ENCODE measurements at places on chromosomes 11 and 22.

GRCh38 chr11:57255618-57256017, 18.6 kb upstream of the APLNR start:
- no peak for DNase-seq

DNA sequence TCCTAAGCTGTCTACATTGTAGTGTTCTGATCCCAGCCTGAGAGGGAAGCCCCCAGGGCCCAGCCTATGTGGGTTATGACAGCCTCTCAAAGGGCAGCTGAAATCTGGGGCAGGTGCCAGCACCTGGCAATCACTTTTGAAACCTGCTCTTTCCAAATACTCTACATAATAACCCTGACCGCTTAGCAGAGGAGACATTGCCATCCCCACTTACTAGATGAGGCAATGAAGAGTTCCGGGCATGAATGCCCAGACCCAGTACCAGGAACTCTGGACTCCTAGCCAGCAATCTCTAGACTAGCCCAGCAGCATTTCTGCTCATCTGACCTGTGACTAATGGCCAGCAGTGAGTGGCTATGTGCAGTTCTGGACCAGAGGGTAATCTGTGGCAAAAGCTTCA, 412.4 kb upstream of the CADM1 start:
- no peak for DNase-seq

- no peak for DNase-seq
Measured at GRCh38 chr22:25451480-25452114, 112.9 kb upstream of the GRK3 start.

DNA sequence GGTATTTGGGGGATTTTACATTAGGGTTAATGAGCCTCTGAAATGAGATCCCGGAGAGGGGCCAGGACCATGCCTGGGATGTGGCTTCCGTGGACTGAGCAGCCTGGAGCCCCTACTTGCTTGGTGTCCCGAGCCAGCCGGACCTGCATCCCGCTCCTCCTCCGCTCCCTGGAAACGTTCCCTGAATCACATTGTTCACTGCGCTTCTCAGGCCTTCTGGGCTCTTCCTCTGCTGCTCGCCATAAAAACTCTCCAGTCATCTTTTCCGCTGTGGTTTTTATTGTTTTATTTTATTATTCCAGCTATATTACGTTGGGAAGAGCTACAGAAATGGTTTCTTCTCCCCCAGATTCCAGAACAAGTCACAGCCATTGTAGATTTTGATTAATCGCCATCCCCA, 13.3 kb upstream of the KCNQ1OT1 start:
- no peak for DNase-seq

DNA sequence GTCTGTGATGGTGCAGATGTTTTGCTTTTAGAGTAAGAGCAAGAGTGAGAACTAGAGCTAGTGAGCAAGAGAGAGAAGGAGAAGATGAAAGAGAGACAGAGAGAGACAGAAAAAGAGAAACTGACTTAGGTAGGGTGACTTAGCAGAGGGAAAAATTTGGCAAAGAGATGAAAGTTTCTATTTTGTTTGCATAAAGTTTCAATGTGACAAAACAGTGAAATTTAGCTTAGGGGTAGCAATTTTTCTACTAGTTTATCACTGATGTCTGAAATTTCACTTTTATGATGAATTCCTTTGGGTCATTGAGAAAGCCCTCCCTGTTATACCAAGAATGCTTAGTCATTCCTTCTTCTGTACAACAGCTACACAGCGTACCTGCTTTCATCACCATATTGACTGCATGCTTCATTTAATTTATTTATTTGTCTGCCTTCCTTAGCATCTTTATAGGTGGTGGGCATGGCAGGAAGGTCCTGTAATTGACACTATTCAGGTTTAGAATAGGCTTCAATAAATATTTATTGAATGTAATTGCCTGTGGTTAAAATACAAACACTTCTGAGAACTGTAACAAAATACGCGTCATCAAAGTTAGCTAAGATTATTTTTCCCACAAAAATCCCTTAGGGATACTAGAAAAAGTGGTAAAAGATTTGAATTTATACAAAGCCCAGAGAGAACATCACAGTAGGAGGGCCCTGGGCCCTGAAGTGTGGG, 19.9 kb upstream of the CTSC start:
- no peak for DNase-seq

- DNase-seq = no peak
Measured at GRCh38 chr11:44574610-44575287, 9.3 kb downstream of the CD82 start.

DNA sequence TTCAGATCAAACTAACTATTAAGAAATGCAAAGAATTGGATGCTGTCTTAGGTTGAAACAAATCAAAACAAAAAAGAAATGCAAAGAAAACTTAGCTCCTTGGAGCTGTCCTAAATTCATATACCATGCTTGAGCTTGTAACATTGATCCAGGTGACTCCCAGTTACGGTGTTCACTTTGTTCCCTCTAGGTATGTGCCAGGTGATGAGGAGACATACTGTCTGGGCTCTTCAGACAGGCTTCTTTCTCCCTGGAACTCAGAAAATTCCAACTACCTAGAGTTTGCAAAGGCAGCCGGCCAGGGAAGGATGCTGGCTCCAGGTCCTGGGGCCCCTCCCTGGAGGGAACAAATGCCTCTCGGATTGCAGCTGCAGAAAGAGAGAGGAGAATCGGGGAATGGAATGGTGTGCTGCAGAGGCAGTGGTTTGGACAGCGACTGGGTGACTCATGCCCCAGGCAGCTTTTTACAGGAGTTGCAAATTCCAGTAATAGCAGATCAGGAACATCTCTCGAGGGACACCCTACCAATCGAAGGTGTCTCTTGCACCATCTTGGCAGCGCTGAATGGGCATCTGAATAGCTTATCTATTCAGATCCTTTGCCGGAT, 12.3 kb upstream of the ASPHD2 start:
- no peak for DNase-seq

GRCh38 chr11:121153472-121153871, 52.4 kb downstream of the TECTA start:
- DNase-seq = no peak

DNA sequence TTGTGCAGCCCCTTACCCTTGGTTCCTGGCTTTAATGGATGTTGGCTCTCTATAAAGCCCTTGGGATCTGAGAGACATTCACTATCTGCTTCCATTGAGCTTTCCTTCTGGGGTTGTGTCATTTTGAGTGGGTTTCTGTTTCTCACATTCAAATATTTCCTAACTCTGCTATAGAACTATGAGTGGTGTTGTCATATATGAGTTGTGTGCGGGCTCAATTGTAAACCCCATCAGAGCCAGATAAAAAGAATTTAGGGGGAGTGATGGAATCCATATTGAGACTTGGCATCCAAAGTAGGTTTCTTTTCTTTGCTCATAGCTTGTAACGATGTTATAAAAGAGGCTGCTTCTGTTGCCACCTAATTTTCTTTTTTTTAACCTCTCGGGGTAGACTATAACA, 41.8 kb upstream of the SPON1 start:
- no peak for DNase-seq

DNA sequence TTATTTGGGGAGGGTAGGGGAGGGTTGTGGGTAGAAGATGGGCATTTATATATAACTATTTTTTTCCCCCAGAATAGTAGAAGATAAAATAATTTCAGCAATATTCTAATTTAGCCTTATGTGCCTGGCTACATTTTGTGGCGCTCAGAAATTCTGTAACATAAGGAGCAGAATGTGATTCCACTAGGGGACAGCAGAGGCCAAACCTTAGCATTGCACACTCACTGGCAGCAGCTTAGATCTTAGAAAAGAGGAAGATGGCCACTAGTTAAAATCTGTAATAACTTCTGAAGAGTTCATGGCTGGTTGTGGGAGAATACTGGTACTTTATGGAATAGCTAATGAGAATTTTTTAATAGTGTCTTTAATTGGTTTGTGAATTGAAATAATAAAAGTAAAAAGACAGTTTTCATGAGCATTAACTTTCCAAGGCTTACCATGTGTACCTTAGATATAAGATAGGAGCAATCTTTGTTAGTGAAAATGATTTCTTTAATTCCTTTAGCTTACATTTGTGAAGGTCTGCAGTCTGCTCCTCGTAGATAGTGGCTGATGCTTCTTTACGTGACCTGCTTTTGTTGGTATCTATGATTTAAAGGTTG, 33.1 kb downstream of the DDX10 start:
- peak; percentile 6 for DNase-seq

DNA sequence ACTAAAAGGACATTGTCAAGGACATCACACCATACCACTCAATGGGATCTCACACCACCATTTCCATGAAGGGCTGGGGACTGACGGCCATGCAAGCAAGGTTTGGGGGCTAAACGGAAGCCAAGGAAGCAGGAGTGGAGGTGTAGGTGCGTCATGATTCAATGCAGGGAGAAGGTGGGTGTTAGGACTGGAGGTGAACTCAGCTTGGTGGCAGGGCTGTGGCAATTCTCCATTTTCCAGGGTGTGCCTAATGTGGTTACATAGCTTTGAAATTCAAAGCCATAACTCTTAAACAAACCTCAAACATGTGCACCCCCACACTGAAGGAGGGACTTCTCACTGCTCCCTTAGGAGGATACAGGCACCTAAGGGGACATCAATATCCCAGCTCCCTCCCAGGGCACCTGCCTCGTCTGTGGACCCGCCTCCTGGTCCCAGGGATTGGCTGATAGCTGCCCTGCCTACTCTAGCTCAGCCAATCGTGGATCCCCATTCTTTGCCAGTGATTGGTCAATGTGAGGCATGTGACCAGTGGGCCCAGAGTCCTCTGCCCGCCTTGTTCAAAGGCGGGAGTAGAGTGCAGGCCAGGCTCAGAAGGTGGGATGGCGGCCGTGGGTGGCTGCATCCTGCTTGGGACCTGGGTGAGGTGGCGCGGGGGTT, 64.6 kb downstream of the CTTN start:
- DNase-seq = no peak

GRCh38 chr11:58742140-58742539, 10.4 kb upstream of the GLYAT start:
- no peak for DNase-seq

DNA sequence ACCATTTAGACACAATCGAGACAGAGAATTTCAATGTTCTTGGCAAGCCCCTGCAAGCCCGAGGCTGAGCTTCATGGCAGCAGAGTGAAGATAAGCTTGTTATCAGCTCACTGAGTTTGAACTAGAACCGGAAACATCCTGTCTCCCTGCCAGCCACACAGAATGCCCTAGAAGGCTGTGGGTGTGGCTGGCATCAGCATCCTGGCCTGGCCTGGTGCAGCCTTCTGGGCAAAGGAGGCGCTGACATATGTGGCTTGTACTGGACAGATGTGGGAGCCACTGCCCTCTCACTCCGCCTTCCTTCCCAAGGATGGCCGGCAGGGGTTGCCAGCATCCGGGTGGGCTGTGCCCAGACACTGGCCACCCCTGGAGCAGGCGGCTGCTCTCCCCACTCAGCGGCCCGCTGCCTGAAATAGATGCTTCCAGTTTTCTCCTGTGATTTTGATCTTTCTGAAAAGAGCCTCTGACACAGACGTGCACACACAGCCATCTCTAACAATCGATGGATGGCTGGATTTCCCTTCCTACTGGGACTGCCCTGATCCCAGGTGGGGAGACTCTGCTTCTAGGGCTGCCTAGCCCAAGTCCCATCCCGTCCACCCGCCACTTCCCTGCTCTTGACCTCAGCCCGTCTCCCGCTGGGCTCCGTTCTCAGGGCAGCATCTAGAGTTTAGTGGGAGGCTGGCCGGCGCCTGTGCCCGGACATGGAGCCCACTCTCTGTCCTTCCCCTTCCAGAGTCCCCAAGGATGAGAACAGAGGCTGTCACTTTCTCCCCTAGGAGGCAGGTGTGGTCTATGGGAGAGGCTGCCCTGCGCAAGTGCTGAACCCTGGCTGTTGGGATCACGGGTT, 149.7 kb downstream of the CTTN start:
- no peak for DNase-seq

DNA sequence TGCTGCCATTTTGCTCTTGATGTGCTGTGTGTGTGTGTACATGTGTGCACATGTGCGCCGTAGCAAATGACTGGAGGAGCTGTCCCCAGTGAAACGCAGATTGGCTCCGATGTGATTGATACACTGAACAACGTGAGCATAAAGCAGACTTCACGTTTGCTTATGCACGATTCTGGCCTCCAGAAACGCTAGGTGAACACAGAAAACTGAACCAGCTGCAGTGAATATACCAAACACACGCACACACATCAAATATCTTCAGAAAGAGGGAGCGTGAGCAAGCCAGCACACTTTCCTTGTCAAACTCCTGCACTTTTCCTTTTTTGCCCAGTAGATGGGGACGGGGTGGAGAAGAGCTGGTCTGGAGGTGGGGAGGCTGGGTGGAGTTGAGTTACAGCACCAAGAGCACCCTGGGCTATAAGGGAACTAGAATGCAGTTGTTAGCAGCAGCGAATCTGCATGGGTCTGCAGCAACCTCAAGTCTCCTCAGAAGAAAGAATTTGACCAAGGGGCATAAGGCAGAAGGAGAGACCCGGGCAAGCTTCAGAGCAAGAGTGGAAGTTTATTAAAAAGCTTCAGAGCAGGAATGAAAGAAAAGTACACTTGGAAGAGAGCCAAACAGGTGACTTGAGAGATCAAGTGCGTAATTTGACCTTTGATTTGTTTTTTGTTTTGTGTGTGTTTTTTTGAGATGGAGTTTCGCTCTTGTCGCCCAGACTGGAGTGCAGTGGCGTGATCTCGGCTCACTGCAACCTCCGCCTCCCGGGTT, 77.8 kb upstream of the CADM1 start:
- no peak for DNase-seq

GRCh38 chr11:93655047-93655446, 6.4 kb upstream of the CEP295 start:
- DNase-seq = no peak

- no peak for DNase-seq
Measured at GRCh38 chr22:33577862-33578411, 342.3 kb downstream of the LARGE1 start.

DNA sequence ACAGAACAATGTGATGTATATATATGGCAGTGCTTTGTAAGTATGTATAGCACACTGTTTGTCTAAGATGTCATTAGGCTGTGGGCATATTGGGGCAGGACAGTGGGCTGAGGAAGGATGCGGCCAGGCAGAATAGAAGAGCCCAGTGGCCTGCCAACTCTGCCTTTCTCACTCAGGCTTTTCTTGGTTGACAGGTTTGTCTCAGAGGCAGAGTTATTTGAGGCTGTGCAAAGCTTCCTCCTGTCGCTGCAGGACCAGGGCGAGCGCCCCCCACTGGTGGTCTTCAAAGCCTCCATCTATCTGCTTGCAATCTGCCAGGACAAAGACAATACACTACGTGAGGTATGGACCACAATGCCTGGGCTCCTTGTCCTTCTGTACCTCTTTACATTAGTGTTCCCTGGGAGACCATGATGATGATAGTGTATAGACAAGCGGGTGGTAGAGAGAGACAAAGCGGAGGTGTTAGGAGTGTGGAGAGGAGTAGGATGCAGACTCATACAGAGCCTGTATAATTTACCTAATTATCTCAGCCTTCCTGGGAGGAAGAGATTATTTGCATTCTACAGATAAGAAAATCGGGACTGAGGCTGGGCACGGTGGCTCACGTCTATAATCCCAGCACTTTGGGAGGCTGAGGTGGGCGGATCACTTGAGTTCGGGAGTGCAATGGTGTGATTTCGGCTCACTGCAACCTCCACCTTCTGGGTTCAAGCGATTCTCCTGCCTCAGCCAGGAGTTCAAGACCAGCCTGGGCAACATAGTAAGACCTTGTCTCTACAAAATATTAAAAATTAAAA, 37.3 kb upstream of the CCDC134 start:
- no peak for DNase-seq
